ENCODE measurements at places on chromosomes 4 and X.

DNA sequence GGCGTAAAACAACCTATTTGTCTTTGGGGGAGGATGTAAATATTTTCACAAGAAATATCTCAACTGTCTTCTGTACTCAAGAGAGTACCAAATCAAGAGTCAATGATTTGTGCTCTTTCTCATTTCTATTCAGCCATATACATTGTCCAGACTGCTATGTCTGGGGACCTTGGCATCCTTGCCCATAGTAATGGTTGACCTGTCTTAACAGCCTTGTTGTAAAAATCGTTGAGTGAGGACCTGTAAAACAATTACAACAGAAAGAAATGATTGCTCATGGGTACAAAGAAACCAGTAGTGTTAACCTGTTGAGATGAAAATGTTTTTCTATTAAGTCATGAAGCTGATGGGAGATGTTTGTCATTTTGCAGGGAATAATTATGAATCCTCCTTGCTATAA lies 56.6 kb downstream of the LNX1 start:
- DNase-seq, result no peak

DNA sequence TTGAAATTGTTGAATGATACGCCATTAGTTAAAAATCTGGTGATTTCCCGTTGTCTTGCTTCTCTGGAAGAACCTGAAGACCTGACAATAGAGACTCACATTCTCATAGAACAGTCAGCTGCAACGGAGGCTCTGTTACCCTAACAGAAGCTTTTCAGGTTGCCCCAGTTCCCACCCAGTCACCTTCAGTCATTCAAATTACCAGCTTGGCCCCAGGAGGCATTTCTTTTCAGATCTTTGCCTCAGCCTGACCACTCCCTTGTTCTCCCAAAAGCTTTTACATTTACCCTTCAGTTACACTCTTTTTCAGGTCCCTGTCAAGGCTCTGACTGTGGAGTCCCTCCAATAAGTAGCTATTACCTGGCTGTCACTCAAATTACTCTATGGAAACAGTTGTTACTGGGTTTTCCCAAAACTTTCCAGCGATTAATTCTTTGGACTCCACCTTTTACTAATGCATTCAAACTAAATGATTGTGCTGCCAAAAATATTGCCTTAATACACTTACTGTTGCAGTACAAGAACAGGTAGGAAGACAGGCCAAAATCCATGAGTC lies 162.2 kb upstream of the FTHL17 start:
- no peak for DNase-seq

GRCh38 chr4:26349496-26349895 lies 28.7 kb downstream of the RBPJ start:
- DNase-seq, result no peak

DNA sequence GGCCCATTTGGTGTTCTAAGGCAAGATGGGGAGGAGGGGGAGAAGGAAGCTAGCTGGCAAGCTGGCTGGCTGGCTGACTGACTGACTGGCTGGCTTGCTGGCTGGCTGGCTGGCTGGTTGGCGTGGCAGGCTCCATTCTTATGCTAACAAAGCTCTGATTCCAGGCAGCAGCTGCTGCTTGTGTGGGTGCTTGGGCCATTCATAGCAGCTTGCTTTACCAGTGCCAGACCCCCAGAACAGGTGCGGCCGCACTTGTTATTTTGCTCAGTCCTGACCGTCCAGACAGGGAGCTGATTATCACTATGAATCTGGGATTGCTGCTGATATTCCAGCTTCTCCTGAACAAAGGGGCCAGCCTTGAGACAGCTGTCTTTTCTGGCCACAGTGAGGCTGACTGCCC lies 131.2 kb upstream of the PAK3 start:
- DNase-seq, result no peak

GRCh38 chrX:48471504-48471903 lies 1.4 kb upstream of the SLC38A5 start:
- no peak for DNase-seq

GRCh38 chr4:1112821-1113182 lies 562 bp downstream of the RNF212 start:
- no peak for DNase-seq

DNA sequence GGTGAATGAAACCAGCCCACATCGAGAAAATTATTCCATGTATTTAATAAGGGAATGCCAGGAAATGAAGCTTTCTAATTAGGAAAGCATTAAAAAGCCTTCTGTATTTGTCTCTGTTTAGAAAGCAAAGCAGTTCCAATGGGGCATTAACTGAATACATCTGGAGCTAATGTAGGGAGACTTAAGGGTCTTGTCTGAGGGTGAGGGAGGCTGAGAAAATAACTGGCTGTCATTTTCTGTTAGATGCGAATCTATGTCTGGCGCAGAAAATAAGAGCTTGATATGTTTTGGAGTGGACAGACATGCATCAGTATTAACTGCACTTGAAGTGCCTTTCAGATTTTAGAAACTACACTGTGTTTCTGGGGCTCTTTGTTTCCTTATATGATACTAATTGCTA lies 111.3 kb downstream of the KLHL8 start:
- DNase-seq, result no peak

GRCh38 chr4:120809518-120809917 lies 113.0 kb downstream of the PRDM5 start:
- DNase-seq, result no peak

DNA sequence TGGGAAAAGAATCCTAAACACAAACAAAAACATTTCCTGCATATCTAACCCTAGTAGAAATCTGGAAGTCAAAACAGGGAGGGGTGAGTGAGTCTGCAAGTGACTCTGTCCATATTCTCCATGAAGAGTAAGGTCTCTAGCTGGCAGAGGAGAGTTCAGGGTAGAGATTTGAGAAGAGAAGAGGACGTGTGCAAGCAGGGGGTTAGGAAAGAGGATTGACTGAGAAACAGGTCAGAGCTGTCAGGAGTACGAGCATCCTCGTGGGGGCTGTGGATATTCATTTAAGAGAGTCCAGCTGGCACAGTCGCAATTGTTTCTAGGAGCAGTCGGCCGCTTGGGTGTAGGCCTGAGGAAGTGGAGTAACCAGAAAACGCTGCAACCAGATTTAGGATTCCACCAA lies 27.9 kb downstream of the PROM1 start:
- DNase-seq, result no peak

GRCh38 chr4:38765382-38765781 lies 17.4 kb downstream of the TLR10 start:
- no peak for DNase-seq

- DNase-seq, result no peak
Measured at GRCh38 chr4:126583509-126583908, 1049.2 kb upstream of the INTU start.

GRCh38 chrX:45715748-45716147 lies 515.1 kb upstream of the DIPK2B start:
- DNase-seq, result no peak

DNA sequence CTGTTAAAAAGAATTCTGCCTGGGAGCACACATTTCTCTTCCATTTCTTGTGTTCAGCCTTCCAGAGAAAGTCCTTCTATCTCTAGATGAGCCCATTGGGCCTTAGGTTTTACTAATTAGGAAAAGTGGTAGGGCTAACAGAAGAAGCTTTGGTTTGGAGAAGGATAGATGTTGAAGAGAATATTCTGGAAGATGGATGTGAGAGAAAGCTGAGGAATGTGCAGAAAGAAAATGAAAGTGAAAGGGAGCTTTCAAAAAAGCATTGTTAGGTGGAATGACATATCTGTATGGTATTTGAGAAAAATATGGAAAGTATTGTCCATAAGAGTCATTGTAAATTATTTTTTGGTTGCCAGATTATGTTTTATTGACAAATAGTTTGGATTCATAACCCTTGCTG lies 474.8 kb upstream of the SLIT2 start:
- DNase-seq, result no peak

GRCh38 chr4:7703688-7704087 lies 236.0 kb downstream of the AFAP1 start:
- no peak for DNase-seq

- no peak for DNase-seq
Measured at GRCh38 chr4:82948647-82949204, 48.2 kb downstream of the THAP9 start.

DNA sequence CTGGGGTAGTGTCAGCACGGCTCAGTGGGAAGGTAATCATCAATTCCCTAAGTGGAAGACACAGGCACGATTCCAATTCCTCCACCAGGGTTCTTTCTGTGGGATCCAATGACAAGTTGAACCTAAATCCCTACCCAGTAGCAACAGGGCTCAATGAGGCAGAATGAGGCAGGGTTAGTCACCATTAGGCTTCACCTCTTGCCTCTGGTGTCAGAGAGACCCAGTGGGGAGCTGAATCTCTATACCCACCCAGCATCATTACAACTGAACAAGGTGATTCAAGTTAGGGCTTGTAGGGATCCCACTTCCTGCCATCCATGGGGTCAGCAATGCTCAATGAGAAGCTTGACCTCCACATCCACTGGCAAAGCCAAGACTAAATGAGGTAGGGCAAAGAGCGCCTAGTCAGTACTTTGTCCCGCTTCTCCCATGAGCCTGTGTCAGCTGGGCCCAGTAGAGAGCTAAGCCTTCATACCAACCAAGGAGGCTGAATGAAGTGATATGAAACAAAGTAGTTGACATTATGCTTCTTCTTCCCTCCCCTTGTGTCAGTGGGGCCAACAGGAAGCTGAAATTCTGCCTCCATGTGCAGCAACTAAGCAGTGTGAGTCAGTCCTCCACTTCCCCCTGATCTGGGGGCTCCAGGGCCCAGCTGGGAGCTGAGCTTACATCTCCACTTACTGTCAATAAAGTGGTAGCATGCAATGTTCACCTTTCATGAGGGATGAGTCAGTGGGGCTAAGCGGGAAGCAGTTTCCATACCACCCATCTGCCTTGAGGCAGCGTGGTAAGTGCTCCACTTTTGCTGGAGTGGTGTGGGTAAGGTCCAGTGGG lies 36.4 kb upstream of the RBM41 start:
- DNase-seq, result no peak

DNA sequence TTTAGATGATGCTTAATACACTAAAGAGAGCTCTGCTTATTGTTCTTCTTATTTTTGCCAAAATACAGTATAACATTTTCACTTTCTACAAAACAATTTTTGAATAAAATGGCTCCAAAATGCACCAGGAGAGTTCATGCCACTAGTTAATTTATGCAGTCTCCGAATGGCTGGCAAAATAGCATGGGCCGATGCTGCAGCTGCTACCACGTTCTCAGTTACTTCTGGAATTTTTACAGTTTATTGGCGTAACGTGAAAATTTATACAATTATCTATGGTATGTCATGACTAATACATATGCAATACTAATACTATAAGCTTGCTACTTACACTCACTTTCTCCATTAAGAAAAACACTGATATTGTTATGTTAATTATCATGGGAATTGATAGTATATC lies 16.5 kb downstream of the KLHL13 start:
- no peak for DNase-seq

DNA sequence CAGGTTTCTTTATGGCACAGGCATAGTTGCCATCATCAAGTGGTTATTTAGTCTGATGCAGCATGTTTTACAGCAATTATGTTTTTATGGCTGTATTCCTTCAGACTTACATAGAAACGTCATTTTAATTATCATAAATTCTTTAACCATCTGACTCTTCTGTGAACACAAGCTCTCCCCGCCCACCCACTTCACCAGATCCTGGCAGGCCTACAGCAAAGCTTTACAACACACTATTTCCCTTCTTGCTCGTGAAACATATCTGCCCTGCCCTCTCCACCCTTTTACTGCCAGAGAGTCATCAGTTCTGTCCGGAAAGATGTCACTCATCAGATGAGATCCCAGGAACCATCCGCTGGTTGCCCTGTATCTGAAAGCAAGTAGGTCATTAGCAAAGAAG lies 120.5 kb downstream of the HS6ST2 start:
- DNase-seq, result no peak

- DNase-seq, result no peak
Measured at GRCh38 chrX:71669492-71669891, 2.1 kb downstream of the LOC101059915 start.

DNA sequence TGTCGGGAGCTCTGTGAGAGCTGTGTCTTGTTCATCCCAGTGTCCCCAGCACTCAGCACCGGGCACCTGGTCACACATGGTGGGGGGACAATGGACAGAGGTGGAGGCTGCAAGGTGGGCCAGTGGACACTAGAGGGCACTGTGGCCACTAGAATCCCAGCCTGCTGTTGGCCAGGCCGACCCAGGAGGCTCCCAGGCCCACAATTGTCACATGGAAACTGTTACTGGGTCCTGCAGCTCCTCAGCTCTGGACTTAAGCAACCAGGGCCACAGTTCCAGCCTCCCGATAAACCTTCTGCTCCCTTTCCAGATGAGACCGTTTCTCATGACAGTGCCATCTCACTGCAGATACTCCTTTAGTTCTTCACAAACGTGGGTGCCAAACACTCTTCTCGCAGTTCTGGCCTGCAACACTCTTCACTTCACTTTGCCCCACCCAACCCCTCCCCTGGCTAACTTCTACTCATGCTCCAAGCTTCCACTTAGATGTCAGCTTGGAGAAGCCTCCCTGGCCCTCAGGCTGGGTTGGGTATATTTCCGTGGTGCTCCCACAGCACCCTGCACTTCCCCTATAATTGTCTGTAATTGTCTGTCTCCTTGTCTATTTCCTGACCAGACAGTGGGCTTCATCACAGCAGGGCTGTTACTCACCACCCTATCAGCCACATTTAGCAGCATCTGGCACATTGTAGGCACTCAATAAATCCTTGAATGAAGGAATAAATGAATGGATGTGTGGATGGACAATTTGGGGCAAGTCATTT lies 3.5 kb upstream of the IQSEC2 start:
- DNase-seq, result no peak

DNA sequence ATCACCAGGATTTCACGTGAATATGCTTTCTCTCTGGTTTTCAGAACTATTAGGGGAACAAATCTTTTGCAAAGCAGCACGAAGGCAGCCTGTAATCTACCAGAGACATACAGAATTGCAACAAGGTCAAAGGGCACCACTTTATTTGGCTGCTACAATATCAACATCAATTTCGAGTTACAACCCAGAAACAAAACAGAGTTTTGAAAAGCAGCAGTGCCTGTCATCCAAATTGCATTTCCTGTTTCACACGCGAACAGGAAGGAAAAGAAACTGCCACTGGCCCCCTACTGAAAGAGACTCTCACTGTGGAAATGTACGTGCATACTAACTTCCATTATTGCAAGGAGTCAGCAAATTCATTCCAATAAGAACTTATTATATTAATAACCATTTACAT lies 17.1 kb upstream of the C1QTNF7 start:
- DNase-seq, result no peak

DNA sequence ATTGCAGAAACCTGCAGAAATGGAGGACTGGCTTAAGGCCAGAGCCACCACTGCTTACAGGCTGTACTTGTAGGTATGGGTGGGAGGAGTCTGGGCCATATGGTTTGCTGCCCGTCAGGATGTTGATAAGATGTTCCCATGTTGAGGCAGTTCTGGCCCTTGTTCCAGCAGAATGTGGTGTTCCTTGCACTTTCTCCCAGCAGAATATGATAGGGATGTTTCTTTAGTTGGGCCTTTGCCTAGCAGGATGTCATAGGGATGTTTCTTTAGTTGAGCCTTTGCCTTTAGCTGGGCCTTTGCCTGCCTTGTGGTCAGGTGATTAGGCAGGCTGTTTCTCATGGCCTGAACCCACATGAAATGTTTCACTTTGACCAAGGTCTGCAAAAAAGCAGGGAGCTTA lies 139.1 kb upstream of the PAQR3 start:
- DNase-seq, result no peak

GRCh38 chrX:30593440-30594200 lies 16.1 kb upstream of the TASL start:
- DNase-seq, result no peak

Data from NCI-H1417 treated with DMSO at 0.1 percent for 48 hours (cell line).